ENCODE measurements at places on chromosomes 3 and 15.

GRCh38 chr3:70000028-70000410, 486 bp downstream of the SAMMSON start:
- DNase-seq: no peak

DNA sequence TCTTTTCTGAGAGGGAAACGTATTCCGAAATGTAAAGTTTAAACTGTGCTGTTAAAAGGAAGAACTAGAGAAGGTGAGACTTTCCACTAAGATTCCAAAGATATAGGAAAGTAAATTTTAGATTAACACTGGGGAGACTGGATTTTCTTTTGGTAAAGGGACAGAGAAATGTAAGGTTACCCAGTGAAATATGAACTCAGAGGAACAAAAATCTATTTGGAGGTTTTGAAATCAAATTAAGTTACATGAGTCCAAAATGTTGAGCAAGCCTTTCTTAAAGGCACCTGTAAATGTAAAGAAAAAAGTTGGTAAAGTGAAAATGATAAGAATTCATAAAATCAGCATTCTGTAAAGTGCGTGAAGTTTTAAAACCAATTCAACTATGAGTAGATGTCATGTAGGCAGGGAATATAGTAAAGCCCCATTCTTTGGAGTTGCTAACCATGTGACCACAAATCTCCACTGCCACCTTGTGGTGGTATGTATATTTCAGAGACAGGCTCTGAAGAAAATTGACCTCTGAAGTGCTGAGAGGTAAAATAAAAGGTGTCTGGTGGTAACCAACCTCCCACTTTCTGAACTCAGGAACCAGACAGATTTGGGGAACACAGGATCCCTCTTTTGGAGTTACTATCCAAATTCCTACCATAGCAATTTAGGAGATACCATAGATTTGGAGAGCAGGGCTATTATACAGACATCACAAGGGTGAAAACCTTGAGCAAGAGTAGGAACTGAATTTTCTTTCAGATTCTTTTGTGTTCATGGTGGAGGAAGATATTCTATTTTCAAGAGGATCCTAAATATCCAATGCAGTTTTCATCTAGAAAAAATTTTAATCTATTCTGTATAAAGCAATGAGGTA, 215.3 kb downstream of the ROBO2 start:
- peak; percentile 88 for DNase-seq

- no peak for DNase-seq
Observed at GRCh38 chr3:20101041-20101440, 60.8 kb downstream of the KAT2B start.

DNA sequence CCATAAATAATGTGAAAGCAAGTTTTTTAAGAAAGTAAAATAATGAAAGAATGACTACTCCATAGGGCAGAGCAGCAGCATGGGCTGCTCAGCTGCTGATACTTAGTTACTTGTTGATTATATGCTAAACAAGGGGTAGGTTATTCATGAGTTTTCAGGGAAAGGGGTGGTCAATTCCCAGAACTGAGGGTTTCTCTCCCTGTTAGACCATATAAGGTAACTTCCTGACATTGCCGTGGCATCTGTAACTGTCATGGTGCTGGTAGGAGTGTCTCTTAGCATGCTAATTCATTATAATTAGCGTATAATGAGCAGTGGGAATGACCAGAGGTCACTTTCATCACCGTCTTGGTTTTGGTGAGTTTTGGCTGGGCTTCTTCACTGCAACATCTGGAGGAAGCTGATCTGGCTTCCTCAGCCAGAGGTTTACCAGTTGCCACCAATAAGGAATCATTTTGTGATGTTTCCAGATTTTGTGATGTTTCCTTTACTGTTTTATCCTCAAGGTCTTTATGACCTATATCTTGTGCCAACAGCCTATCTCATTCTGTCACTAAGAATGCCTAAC, 121.8 kb upstream of the CHL1 start:
- no peak for DNase-seq

- no peak for DNase-seq
Observed at GRCh38 chr3:157498371-157498770, 4.8 kb downstream of the VEPH1 start.

GRCh38 chr3:183193762-183194689, 31.5 kb upstream of the LAMP3 start:
- DNase-seq: no peak

DNA sequence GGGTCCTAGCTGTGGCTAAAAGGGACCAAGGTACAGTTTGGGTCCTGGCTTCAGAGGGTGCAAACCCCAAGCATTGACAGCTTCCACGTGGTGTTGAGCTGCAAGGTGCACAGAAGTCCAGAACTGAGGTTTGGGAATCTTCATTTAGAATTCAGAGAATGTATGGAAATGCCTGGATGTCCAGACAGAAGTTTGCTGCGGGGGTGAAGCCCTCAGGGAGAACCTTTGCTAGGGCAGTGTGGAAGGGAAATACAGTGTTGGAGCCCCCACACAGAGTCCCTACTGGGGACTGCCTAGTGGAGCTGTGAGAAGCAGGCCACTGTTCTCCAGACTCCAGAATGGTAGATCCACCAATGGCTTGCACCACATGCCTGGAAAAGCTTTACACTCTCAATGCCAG, 17.9 kb downstream of the RNF13 start:
- peak; percentile 43 for DNase-seq

DNA sequence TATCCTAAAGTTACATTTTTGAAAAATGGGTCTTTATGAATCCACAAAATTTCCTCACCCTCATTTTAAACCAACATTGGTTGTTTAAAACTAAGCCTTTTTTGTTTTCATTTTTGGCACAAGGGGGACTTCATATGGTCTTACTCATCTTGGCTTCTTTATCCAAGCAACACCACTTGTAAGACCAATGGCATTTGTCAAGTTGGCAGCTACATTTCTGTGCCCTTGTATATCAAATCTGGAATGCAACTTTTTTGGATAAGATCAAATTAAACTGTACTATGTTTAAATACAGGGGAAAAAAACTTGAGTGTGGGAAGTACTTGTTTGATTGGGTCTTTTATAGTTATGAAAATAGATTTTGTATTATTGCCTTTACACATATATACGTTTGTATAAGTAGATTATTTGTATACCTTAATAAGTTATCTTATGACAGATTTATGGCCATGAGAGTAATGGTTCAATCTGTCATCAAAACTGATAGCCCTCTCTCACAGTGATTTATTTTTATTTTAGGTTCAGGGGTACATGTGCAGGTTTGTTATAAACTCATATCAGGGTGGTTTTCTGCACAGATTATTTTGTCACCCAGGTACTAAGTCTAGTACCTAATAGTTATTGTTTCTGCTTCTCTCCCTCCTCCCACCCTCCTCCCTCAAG, 43.4 kb downstream of the GPR160 start:
- no peak for DNase-seq

- no peak for DNase-seq
Observed at GRCh38 chr15:74171965-74172541, 1.5 kb upstream of the ISLR start.

DNA sequence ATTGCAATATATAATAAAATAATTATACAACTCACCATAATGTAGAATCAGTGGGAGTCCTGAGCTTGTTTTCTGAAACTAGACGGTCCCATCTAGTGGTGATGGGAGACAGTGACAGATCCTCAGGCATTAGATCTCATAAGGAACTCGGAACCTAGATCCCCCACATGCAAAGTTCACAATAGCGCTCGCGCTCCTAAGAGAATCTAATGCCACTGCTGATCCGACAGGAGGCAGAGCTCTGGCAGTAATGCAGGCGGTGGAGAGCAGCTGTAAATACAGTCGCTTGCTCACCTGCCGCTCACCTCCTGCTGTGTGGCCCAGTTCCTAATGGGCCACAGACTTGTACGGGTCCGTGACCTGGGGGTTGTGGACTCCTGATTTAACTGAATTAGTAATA, 87.8 kb downstream of the P3H2 start:
- no peak for DNase-seq

GRCh38 chr3:82596805-82597204, 835.4 kb upstream of the GBE1 start:
- no peak for DNase-seq
